ENCODE measurements at places on chromosomes 4 and X.

GRCh38 chr4:147985376-147985775, 253.5 kb downstream of the ARHGAP10 start:
- DNase-seq = no peak

- DNase-seq = no peak
These were observed 3.4 kb downstream of the SPATA4 start for GRCh38 chr4:176191974-176192373.

DNA sequence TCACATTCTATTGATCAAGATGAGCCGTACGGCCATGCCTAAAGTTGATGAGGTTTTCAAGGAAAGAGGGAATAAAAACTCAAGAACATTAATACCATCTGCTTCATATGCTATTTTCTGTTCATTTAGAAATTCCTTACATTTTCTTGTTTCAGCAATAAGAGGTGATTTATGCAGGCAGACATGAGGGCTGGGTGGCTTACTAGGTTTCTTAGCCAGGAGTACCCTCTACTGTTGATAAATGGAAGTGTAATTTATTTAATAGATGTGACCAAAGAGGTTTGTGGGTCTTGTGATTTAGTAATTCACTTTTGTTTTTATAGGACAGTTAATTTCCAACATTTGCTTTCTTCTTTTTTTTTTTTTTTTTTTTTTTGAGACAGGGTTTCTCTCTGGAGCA, 6.4 kb upstream of the SMIM9 start:
- no peak for DNase-seq

DNA sequence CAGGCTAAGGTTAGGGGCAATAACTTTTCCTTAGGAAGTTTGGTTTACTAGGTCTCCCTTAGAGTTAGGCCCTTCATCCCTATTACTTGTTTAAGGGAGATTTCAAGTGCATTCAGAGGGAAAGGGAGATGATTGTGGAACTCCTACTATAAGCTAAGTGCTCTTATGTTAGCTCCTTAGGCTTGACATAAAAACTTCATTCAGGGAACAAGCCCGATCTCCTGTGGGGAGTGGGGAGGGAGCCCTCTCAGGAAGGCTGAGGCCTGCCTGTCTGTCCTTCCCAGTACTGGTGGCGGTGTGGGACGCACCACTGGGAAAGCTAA, 8.0 kb downstream of the KLF3 start:
- no peak for DNase-seq

DNA sequence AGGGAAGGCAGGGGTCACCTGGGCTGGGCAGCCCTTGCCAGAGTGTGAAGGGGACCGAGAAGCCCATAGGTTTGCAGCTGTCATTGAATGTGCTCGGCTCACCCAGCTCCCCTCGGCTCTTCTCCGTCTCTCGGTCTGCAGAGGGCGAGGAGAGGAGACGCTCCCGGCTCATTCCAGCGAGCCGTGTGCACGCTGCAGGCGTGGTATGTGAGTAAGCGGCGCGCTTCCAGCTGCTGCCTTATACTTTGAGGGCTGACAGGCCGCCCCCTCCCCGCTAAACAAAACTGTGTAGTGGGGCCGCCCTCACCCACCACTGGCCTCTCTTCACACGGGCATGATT, 23.0 kb upstream of the BCORL1 start:
- DNase-seq = no peak

DNA sequence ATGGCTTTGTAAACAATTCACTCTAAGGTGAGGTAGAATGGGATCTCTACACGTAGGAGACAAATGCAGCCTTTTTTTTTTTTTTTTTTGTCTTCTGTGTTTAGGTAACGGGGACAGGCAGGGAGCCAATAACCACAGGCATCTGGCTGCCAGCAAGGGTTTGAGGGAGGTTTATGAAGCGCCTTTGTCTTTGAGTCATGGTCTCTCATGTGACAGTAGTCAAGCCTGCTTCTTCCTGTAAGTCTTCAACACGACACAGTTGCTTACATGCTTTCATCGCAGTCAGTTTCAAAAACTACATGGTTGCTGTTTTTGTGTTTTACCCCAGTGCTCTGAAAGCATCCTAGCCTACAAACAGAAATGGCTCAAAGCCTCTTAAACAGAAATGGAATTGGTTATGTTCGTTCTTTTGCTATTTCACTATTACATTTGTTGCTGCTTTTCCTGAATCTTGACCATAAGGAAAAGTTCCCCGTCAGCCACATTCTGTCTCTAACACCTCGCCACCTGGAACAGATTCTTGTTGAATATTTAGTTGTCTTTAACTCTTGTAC, 127.8 kb upstream of the METTL14 start:
- no peak for DNase-seq

DNA sequence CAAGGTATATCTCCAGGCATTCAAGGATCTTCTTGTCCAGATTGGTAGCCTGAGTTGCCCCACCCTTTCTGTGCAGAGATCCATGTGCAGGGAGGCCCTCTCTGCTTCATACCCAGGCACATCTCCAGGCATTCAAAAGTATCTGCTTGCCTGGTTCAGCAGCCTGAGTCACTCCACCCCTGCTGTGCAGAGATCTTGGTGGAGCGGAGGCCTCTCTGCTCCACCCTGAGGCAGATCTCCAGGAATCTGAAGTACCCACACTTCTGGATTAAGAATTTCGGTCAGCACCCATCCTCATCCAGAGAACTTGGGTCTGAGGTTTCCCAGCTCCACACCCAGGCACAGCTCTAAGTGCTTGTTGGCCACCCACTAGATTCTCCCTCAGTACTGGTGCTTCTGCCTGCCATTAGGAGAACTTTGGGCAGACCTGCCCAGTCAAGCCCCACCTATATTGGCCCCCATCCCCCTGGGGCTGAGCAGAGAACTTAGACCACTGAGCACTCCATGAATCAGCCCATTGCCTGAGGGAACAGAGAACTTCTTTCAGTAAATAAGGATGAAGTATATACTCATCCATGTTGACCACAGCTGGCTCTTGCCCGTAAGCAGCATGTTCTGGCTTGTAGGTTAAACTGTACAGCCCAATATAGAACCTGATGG, 199.5 kb upstream of the ZCCHC13 start:
- no peak for DNase-seq

- DNase-seq = no peak
These were observed 5.3 kb downstream of the GPM6A start for GRCh38 chr4:175806727-175807126.
